ENCODE measurements at places on chromosomes 4 and X.

GRCh38 chr4:6423575-6423974, 48.8 kb downstream of the PPP2R2C start:
- DNase-seq: no peak

- no peak for DNase-seq
These were observed 207.1 kb downstream of the ZNF330 start for GRCh38 chr4:141427726-141428296.

DNA sequence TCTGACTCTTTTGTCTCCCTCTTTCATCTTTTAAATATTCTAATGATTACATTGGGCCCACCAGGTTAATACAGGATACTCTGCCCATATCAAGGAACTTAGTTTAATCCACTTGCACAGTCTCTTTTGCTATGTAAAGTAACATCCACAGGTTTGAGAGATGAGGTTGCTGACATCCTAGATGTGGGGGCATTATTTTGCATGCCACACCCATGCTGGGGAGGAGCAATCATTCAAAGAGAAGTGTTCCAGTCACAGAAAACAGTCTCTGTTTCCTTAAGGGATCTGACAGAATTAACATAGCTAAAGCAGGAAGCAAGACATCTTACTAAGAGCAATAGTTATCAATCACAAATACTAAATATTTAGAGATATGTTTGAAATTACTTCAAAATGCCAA, 11.5 kb upstream of the TRAM1L1 start:
- DNase-seq: no peak

- DNase-seq: no peak
These were observed 209.3 kb upstream of the MAOA start for GRCh38 chrX:43446752-43447151.

- peak; percentile 92 for DNase-seq
These were observed 3.3 kb downstream of the SH3BP2 start for GRCh38 chr4:2795893-2796848.

GRCh38 chrX:74370487-74370886, 50.8 kb upstream of the SLC16A2 start:
- DNase-seq: no peak

- no peak for DNase-seq
These were observed 230.2 kb downstream of the AFAP1 start for GRCh38 chr4:7709431-7709830.

- no peak for DNase-seq
These were observed 32.4 kb downstream of the SPANXN4 start for GRCh38 chrX:143058120-143058519.

DNA sequence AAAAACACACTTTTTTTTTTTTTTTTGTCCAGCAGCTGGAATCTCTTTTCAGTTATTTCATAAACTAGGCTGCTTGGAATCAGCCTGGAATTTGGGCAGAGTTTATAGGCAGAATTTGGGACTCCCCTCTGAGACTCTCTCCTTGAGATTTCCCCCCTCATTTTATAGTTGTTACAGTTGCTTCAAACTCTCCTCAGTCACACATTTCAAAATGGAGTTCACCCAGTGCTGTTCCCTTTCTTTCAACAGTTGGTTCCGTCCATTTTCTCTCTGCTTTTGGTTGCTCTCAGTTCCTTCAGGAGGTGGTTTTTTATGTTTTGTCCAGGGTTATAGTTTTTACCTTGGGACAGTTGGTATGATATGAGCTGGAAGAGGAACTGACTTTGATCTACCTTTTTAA, 27.5 kb downstream of the NSD2 start:
- no peak for DNase-seq

- DNase-seq: peak; percentile 2
These were observed 65.6 kb downstream of the MCF2 start for GRCh38 chrX:139642241-139642927.

DNA sequence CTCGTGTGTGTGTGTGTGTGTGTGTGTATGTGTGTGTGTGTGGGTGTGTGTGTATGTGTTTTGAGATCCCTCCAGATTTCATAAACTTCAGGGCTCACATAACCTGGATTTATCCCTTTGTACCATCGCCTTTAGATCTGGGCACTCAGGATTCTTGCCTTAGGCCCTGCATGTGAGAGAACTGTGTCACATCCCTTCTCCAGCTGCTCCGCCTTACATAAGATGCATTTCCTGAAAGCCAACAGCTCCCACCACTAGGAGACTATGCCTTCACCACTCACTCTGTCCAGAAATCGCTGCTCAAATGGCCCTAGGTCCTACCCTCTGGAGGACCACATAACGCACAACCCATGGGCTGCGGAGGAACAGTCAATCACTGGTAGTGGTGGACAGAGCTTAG, 348.8 kb downstream of the CCSER1 start:
- DNase-seq: no peak

DNA sequence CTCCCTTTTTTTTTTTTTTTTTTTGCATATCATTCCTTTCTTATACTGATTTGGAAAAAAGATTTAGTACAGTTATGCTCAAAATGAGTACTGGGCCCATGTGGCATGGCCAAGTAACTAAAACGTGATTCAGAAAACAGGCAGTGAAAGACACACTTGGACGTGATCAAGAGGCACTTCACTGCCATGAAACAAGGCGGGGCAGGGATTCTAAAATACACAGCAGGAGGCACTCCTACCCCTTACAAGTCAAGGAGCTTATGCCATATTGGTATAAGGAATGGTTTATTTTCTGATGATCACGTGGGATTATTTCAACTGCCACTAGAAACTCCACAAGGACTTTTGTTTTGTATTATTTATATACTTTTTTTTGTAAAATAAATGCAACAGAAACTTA, 72.0 kb downstream of the CHST7 start:
- DNase-seq: no peak

GRCh38 chrX:72041176-72041575, 90.5 kb downstream of the RTL5 start:
- DNase-seq: no peak

- no peak for DNase-seq
These were observed 45.4 kb downstream of the ZCCHC13 start for GRCh38 chrX:74349387-74349786.

DNA sequence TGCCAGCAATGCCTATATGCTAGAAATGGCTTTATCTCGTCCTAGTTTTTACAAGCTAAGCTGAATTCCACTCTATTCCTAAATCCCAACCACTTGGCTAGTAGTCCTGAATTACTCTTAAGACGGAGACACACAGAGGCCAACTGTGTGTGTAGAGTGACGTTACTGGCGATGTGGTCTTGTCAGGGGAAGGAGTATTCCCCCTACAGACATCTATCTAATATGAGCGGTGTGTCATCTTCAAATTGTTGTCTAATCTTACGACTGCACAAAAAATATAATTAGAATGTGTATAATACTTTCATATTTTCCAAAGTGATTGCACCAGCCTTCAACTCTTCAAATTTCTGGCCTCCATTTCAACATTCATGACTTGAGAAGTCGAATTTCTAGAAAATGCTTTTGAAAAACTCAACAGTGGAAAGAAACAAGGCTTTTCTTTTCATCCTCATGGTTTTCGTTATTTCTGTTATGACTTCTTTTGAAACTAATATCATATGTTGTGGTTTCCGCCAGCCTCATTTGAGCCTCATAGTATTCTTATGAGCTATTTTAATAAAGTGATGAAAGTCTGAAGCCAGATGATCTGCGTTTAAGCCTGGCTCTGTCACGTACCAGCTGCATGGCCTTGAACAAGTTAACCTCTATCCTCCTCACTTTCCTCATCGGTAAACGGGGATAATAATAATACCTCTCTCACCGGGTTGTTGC, 132.3 kb downstream of the SOWAHB start:
- no peak for DNase-seq

DNA sequence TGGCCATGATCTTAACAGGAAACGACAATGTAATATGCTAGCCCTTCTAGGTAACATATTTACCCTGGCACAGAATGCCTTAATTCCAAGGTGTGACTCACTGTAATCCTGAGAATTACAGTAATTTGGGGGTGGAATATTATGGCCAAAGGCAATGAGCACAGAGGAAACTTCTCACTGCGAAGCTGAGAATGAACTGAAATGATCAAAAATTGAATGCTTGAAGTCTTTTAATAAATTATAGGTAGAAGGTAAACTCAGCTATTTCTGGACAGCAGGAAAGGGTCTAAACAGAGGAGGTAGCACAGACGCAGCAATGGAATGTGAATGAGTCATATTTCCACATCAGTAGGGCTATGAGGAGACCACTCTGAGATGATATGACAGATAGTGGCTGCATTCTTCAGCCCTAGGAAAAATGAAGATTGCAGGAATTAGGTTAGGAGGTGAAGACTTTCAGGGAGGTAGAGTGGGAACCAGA, 312.6 kb downstream of the PACRGL start:
- DNase-seq: no peak

- DNase-seq: no peak
These were observed 415.0 kb upstream of the RPS6KA3 start for GRCh38 chrX:20681683-20682082.

GRCh38 chr4:40750461-40751258, 905 bp downstream of the NSUN7 start:
- no peak for DNase-seq

DNA sequence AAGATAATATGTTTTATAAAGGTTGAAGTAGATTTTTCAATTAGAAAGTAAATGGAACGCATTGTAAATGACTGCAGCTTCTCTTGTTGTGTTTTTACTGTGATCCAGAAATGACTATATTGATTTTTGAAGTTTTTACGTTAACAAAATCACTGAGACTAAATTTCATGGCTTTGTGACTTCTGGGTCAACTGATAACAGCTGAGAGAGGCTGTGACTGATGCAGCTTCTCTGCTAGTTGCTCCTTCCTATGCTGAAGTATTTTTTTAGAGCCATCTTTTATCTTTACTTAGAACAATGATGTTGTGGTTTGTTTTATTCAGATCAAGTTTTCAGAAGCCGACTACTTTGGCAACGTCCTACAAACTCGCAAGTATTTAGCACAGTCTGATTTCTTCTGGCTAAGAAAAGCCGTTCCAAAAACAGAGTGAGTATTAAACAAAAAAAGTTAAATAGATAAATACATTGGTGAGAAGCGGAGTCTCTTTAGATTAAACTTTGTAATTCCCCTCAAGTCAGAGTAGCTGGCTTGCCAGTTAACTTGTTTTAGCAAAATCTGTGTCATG, 94.7 kb upstream of the CBLL2 start:
- DNase-seq: peak; percentile 2

DNA sequence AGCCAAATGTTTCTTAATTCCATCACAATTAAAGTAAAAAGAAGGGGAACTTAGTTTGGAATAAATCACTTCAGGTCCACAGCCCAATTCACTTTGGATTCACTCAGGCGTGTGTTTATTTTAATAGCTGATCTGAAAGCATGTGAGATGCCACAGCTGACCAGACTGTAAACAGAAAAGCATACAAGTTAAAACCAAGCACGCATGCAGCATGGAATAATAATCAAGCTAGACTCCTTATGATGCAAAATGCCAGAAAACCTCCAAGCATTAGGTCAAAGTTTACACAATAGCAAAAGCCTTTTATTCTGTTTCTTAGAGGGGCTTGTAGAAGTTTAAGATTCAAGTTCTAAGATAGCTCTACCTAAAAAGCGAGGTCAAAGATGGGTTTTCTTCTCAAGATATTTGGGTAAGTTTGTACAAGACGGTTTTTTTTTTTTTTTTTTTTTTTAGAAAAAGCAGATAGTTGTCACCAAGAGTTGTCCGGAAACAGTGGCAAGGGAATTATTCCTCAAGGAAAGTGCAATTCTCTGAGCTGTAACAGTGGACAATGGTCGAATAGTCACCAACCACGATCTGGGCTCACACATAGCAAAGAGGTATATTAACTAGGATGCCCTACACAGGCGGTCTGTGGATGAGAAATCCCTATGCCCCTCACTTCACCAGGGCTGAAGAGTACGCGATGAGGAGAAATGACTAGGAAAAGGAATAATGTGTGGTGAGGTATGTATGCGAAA, 763 bp upstream of the PRRG1 start:
- DNase-seq: peak; percentile 16

- DNase-seq: no peak
These were observed 411 bp upstream of the VEGFC start for GRCh38 chr4:176793060-176793605.

GRCh38 chr4:3423952-3424351, 17.8 kb upstream of the HGFAC start:
- no peak for DNase-seq

- DNase-seq: peak; percentile 47
These were observed 51.2 kb upstream of the CHRNA9 start for GRCh38 chr4:40283968-40284367.

DNA sequence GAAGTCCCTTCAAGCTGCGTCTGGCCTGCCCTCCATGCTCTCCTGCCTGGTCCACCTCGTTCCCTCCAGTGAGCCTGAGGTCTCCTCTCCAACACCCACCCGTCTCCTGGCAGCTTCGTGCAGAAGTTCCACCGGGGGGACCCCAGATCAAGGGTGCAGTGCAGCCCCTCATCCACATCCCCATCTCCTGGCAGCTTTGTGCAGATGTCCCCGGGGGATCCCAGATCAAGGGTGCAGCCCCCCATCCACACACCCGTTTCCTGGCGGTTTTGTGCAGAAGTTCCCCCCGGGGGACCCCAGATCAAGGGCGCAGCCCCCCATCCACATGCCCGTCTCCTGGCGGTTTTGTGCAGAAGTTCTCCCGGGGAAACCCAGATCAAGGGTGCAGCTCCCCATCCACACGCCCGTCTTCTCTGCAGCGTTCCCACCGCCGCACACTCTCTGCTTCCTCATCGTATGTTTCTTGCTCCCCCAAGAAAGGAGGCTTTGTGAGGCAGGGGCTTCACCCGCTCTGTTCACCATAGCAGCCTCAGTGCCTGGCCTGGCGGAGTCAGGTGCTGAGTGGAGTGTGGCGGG, 35.7 kb downstream of the PIGG start:
- no peak for DNase-seq

DNA sequence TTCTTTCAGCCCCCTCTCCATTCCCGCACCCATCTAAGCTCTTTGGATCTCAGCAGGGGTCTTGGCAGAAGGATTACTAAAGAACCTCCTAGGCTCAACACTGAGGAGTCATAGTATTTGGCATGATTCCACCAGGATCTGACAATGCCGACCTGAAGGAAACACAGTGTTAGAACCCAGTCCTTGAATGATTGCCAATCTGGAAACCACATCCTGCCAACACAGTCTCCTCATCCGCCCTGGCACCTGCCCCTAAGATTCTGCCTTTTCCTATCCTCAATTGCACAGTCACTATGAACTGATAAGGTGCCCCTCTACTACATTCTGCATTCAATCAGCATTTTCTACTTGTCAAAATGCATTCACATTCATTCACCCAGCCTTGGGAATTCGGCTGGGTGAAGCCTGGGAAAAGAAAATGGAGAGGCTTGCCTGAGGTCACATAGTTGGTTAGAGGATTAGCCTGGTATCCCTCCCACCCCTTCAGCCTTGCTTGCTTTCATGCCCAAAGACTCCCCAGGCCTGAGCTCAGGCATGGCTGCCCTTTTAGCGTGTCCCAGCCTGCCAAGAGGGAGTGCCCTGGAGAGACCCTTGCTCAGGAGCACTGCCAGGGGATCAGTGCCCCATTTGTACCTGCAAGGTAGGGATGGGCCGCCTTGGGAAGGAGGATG, 2.2 kb upstream of the CLDN2 start:
- DNase-seq: no peak

DNA sequence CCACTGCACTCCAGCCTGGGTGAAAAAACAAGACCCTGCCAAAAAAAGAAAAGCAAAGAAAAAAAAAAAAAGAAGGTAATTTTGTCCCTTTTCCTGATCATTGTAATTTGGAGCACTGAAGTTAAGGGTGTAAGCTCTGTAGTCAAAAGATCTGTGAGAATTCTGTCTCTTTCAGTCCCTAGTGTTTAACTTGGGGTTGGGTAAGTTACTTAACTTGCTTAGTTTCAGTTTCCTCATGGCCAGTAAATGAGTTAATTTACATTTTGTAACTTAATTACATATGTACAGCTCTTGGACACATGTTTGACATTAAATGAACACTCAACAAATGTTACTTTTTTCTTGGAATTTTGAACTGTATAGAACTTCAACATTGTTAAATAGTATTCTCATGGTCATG, 10.9 kb upstream of the UBE2K start:
- DNase-seq: no peak

GRCh38 chr4:87120411-87121162, 99.8 kb downstream of the KLHL8 start:
- peak; percentile 59 for DNase-seq

All from stomach (tissue), 19 donors.